ENCODE measurements at places on chromosomes 2 and 18. TPM values are rescaled to one million over a fixed set of nuclear protein-coding genes. Genes with fewer than 3 reads are reported as not detected.
A peak's percentile ranks its signal among the peaks of the same experiment; 100 is the strongest.

The GTF2A1L gene
- 1.6 TPM for total RNA-seq

The TNS1 gene
- 2.3 TPM for total RNA-seq

The GYPC gene
- total RNA-seq = 3.4 TPM

- peak; percentile 46 for DNase-seq
- no peak overlapping the region for H3K27ac ChIP-seq
- no peaks in the 10 kb centered on the region for H3K27me3 ChIP-seq
- H3K4me3 ChIP-seq = no peak overlapping the region
Observed at GRCh38 chr2:143575340-143575739, 446.1 kb downstream of the ARHGAP15 start.

The ZNF892 gene
- total RNA-seq = 15.4 TPM

The POTEJ gene
- 0.21 TPM for total RNA-seq

The SKA1 gene
- total RNA-seq = 57.2 TPM

The VWC2L gene
- not detected for total RNA-seq

DNA sequence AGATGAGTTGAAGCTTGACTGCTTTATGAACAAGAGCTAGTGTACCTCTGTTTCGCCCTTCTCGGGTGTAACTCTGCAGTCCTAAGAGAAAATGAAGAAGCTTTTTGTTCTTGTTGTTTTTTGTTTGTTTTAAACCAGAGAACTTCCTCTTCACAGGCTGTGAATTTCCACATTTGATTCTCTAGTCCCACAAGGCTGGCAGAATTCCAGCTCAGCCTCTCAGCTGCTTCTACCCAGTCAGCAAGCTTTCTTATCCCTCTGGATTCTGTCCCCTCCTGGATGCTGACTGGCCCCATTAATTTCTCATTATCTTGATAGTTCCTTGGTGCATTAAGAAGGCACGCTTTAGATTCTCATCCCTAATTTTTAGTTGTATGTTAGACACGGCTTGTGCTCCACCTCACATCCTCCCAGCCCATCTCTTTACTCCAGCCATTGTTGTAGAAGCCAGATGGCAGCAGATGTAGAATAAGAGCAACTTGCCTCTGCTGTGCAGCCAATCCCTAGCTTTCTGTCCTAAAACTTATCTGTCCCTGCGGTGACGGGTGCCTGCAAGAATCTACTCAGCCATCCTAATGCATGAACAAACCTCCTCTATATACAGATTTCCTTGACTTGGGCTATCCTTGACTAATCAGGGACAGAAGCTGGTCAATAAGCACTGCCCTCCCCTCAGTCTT is 12.3 kb upstream of the RESP18 start:
- H3K4me3 ChIP-seq = no peak overlapping the region
- H3K4me1 ChIP-seq = no peaks in the 10 kb centered on the region
- H3K36me3 ChIP-seq = no peaks in the 10 kb centered on the region
- H3K27ac ChIP-seq = no peak overlapping the region
- DNase-seq = peak; percentile 15
- peaks cover 27% of the 10 kb centered on the region for H3K27me3 ChIP-seq

DNA sequence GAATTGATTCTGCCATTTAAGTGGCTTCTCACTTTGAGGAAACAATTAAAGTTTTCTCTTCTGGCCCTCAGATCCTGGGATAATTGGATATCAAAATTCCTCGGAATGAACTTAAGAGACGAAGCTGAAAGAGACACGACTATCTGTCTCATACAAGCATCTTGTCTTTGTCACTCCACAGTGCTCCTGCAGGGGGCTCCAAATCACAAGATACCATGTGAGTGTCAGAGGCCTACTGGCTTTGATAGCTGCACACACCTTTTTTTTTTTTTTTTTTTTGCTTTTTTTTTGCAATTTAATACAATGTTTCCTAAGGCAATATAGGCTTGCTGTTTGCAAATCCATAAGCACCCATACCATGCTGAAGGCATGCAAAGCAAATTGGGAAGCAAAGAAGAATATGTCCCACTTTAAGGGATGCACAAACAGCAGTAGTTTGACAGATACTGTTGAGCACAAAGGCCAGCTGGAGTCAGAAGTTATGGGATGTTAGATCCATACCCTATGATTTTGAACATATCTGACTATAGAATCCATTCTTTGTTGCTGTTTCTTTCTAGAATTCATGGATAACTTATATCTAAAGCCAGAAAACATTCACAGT is 109.0 kb upstream of the CBLN2 start:
- H3K27me3 ChIP-seq = no peaks in the 10 kb centered on the region
- H3K4me3 ChIP-seq = no peak overlapping the region
- peak; percentile 67 for DNase-seq
- H3K4me1 ChIP-seq = no peaks in the 10 kb centered on the region

The RGPD3 gene
- 0.07 TPM for total RNA-seq

DNA sequence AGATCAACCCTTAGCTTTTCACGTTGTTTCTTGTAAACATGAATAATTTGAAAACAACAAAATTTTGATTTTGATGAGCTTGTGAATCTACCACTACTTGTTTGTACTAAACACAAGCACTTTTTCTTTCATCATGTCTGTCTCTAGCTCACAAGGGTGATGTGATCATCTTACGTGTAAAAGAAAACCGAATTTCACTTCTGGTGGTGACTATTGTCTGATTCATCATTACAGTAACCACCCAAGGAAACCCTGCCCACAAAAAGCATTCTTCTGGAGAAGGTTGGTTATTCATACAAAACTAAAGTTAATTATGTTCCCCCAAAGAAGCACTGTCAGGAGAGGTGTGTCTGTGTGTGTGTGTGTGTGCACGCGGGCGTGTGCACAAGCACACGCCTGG is 285.4 kb downstream of the ZNF516 start:
- peaks cover 30% of the 10 kb centered on the region for H3K4me1 ChIP-seq
- H3K27ac ChIP-seq = no peak overlapping the region
- no peak for DNase-seq
- no peaks in the 10 kb centered on the region for H3K36me3 ChIP-seq
- H3K4me3 ChIP-seq = no peak overlapping the region

- no peak overlapping the region for H3K27ac ChIP-seq
- H3K36me3 ChIP-seq = no peaks in the 10 kb centered on the region
Observed at GRCh38 chr2:224753743-224754540, 37.8 kb upstream of the CCDC195 start.

DNA sequence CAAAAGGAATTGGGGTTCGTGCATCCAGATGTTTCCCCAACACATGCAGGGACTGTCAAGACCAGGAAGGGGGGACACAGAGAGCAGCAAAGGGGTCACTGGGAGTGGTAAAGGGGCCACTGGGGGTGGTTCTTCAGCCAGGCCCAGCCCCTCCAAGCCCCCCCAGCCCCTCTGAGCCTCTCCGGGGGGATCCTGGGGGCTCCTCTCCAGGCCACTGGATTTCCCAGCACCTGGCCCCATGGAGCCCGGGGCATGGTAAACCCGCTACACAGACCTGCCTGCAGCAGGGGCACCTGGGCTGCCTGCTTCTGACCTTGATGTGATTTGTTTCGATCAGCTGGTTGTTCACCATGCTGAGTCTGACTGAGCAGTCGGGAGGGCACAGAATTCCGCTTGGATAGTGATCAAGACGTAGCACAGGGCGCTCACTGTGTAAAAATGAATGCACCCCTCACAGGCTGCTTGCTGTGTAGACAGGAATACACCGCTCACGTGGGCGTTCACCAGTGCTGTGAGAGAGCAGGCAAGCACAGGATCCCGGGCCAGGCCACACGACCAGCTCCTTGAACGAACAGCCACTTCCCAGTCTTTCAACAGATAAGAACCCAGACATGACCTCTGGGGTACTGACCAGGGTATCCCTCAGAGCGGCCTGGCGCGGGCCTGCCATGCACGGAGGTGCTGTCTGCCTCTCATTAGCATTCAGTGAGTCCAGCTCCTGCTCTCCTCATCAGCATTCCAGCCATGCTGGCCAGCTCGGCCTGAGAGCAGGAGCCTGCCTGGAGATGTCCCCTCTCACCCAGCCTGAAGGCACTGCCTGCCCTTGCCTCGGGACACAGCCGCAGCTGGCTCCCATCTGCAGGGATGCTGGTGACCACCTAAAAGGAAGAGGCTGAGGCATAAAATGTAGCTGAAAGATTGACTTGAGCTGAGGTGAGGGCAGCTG is 73.3 kb upstream of the OTOS start:
- H3K4me1 ChIP-seq = no peaks in the 10 kb centered on the region
- H3K36me3 ChIP-seq = no peaks in the 10 kb centered on the region
- no peak overlapping the region for H3K27ac ChIP-seq
- no peaks in the 10 kb centered on the region for H3K27me3 ChIP-seq
- H3K4me3 ChIP-seq = no peak overlapping the region

GRCh38 chr18:51290860-51291259 is 93.4 kb upstream of the MEX3C start:
- DNase-seq = no peak
- no peak overlapping the region for H3K4me3 ChIP-seq
- no peaks in the 10 kb centered on the region for H3K36me3 ChIP-seq
- no peak overlapping the region for H3K27ac ChIP-seq
- no peaks in the 10 kb centered on the region for H3K27me3 ChIP-seq
- H3K4me1 ChIP-seq = no peaks in the 10 kb centered on the region

DNA sequence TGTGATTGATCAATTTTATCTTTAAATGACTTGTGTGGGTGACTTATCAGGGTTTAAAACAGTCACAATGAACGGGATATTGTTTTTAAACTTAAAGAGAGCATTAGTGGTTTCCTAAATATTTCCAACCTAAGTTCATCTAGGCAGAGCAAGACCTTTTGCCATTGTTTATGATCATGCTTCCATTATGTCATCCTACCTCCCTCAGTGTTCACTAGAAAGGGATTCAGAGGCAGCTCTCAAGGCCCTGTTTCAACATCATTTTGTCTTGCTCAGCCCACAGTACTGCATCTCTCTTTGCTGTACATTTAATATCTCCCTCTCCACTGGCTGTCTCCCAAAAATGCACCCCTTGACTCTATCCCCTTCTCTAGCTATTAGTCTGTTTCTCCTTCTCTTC is 21.5 kb upstream of the PELI1 start:
- H3K4me3 ChIP-seq = no peak overlapping the region
- peaks cover 14% of the 10 kb centered on the region for H3K4me1 ChIP-seq
- H3K27ac ChIP-seq = no peak overlapping the region
- DNase-seq = no peak
- H3K27me3 ChIP-seq = no peaks in the 10 kb centered on the region

GRCh38 chr2:198390670-198391069 is 586.3 kb downstream of the PLCL1 start:
- no peak for DNase-seq
- H3K36me3 ChIP-seq = no peaks in the 10 kb centered on the region

DNA sequence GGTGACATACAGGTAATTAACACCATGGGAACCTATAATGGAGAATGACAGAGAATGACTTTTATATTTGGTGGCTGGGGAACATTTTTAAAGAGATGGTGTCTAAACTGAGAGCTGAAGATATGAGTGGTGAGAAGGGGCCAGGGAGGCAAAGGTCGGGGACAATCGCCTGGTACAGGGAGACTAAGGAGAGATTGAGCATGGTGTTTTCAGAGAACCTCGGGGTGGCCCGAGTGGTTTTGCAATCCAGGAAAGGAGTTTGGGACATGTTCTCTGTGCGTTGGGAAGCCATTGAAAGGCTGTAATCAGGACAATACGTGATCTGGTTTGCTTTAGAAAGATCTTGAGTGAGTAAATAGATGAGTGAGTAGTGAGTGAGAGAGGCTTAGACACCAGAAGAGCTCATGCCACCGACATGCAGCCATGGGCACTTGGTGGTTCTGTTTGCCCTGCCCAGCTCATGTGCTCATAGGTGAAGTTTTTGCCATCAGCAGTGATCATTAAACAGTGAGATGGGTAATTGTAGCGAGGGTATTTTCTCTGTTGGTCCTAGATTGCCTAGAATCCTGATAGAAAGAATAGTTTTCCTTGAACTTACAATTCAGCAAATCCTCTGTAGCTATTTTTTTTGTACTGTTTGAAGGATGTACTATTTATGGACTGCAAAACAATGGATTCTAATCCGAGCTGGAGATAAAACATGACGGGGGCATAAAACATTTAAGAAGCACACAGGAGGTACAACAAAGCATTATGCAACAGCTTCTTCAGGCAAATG is 114.7 kb downstream of the SH3RF3 start:
- no peak for DNase-seq
- no peak overlapping the region for H3K27ac ChIP-seq

The NEU4 gene
- not detected for total RNA-seq

- H3K27ac ChIP-seq = no peak overlapping the region
- H3K36me3 ChIP-seq = no peaks in the 10 kb centered on the region
- DNase-seq = no peak
- no peaks in the 10 kb centered on the region for H3K4me1 ChIP-seq
Observed at GRCh38 chr2:37868866-37869265, 56.2 kb upstream of the RMDN2 start.

DNA sequence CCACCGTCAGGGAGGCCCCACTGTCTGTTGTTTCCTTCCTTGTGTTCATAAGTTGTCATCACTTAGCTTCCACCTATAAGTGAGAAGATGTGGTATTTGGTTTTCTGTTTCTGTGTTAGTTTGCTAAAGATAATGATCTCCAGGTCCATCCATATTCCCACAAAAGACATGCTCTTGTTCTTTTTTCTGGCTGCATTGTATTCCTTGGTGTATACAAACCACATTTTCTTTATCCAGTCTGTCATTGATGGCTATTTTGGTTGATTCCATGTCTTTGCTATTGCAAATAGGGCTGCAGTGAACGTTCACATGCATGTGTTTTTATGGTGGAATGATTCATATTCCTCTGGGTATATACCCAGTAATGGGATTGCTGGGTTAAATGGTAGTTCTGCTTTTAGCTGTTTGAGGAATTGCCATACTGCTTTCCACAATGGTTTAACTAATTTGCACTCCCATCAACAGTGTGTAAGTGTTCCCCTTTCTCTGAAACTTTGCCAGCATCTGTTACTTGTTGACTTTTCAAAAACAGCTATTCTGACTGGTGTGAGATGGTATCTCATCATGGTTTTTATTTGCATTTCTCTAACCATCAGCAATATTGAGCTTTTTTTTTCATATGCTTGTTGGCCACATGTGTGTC is 156.6 kb upstream of the NOSTRIN start:
- H3K27ac ChIP-seq = no peak overlapping the region
- H3K27me3 ChIP-seq = no peaks in the 10 kb centered on the region
- no peak overlapping the region for H3K4me3 ChIP-seq
- peaks cover 40% of the 10 kb centered on the region for H3K4me1 ChIP-seq
- no peak for DNase-seq
- H3K36me3 ChIP-seq = no peaks in the 10 kb centered on the region

GRCh38 chr18:68316636-68317035 is 398.3 kb downstream of the TMX3 start:
- no peaks in the 10 kb centered on the region for H3K27me3 ChIP-seq
- H3K27ac ChIP-seq = no peak overlapping the region
- H3K4me3 ChIP-seq = no peak overlapping the region
- no peak for DNase-seq

The APOB gene
- 0.34 TPM for total RNA-seq

The MFSD2B gene
- 0.40 TPM for total RNA-seq

GRCh38 chr2:211898702-211899101 is 639.9 kb downstream of the ERBB4 start:
- H3K4me3 ChIP-seq = no peak overlapping the region
- no peaks in the 10 kb centered on the region for H3K27me3 ChIP-seq
- H3K36me3 ChIP-seq = no peaks in the 10 kb centered on the region
- DNase-seq = no peak

GRCh38 chr2:174870787-174871186 is 106.5 kb upstream of the CHRNA1 start:
- peaks cover 35% of the 10 kb centered on the region for H3K4me1 ChIP-seq
- no peak overlapping the region for H3K27ac ChIP-seq
- no peak overlapping the region for H3K4me3 ChIP-seq
- no peaks in the 10 kb centered on the region for H3K36me3 ChIP-seq
- no peaks in the 10 kb centered on the region for H3K27me3 ChIP-seq
- DNase-seq = no peak

The DUSP19 gene
- 3.5 TPM for total RNA-seq

All from neural progenitor cell (in vitro differentiated cells).